Right forelimb (tissue), 1 donor: ENCODE measurements at places on chromosomes 7 and 10.

DNA sequence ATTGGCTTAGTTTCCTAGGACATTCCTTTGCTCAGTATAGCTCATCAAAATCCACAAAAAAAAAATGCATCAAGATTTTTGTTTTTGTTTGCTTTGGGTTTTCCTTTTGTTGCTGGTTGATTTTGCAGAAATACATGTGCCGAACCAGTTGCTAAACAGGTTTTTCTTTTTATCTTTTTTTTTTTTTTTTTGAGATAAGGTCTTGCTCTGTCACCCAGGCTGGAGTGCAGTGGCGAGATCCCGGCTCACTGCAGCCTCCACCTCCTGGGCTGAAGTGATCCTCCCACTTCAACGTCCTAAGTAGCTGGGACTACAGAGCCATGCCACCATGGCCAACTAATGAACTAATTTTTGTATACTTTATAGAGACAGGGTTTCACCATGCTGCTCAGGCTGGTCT lies 8.3 kb downstream of the CSTF2T start:
- no peak for DNase-seq

DNA sequence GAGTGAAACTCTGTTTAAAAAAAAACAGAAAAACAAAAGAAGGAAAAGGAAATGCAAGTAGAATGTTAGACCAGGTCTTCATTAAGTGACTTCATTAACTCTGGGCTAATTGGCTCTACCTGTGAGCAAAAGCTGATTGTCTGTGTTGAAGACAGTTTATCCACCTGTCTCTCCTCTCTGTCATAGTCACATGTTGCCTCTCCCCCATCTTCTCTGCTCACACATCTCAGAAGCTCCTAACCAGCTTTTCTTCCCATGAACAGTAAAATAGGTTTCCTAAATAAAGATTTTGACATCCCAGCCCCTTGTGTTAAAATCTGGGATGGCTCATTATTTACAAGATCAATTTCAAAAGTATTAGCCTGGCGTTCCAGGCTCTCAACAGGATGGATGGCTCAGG lies 222.7 kb downstream of the CACNB2 start:
- no peak for DNase-seq

GRCh38 chr7:111531993-111532392 lies 30.3 kb downstream of the IMMP2L start:
- DNase-seq, result no peak

DNA sequence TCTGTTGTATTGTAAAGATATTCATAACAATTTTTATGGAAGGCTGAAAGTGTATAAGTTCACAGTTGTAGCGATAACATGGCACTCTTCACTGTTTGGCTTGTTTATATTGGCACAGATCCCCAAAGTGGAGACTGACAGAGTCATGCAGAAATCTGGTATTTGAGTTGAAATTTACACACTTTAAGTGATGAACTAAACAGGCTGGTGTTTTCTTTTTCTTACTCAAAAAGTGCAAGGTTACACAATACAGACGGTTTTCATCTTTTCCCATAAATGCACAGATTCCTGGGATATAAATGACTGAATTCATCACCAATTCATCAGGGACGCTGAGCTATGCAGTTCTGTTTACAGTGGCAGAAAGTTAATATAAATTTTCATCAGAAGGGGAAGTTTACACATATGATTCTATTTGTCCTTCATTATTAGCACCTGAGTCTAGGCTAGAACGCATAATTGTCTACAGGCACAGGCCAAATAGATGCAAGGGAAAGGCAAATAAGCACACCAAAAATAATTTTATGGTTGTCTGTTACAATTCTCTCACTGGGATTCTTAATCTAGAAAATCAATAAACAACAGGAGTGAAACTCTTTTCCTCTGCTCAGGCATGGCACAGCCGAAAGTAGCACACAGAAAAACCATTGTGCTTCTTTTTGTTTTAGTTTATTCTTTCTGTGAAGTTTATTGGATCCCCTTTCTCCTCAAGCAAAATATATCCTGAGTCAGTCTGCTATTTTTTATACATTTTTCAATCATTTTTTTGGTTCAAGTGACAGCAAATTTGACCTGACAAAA lies 88.0 kb downstream of the FOXP2 start:
- DNase-seq, result no peak

GRCh38 chr7:112056409-112056808 lies 149.8 kb downstream of the DOCK4 start:
- no peak for DNase-seq

- no peak for DNase-seq
Measured at GRCh38 chr7:28539289-28539981, 127.1 kb downstream of the CREB5 start.

GRCh38 chr7:31123321-31123720 lies 71.2 kb downstream of the ADCYAP1R1 start:
- no peak for DNase-seq

DNA sequence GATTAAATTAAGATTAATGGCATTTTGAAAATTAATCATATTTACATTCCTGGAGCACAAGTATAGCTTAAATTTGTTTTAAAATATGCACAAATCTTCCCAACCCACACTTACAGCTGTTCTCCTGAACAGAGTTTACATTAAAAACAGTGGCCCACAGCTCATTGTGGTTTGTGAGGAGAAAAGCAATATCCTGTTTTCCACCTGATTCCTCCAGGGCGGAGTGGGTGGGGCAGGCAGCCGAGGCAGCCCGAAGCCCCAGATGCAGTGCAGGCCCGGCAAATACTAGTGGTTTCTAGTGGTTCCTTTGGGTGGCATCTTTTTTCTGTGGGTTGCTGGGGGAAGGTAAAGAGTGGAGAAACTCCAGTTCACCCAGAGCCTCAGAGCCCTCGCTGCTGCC lies 280.8 kb downstream of the ARHGAP12 start:
- DNase-seq, result no peak

DNA sequence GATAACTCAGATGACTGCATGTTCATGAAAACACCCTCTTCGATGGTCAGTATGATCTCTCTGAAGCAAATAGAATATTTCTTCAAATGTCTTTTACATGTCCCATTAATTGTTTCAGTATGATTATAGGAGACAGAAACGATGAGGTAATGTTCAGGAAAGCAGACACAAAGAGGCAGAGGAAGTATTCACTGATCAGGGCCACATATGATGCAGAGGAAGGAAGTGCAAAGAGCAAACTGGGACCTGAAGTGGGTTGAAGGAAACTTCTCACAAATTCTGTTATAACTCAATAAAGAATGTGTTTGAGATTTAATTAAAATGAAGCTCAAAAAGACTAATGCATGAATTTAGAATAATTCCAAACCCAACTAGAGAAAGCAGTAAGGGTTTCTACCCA lies 70.5 kb downstream of the TES start:
- no peak for DNase-seq

- DNase-seq, result no peak
Measured at GRCh38 chr7:148838905-148839304, 45.2 kb downstream of the EZH2 start.

DNA sequence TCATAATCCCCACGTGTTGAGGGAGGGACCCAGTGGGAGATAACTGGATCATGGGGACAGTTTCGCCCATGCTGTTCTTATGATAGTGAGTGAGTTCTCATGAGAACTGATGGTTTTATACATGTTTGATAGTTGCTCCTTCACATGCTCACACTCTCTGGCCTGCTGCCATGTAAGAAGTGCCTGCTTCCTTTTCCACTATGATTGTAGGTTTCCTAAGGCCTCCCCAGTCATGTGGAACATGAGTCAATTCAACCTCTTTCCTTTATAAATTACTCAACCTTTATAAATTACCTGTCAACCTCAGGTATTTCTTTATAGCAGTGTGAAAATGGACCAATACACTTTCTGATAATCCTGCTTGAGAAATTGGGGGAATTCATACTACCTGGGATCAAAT lies 80.2 kb downstream of the ZNF37A start:
- no peak for DNase-seq

DNA sequence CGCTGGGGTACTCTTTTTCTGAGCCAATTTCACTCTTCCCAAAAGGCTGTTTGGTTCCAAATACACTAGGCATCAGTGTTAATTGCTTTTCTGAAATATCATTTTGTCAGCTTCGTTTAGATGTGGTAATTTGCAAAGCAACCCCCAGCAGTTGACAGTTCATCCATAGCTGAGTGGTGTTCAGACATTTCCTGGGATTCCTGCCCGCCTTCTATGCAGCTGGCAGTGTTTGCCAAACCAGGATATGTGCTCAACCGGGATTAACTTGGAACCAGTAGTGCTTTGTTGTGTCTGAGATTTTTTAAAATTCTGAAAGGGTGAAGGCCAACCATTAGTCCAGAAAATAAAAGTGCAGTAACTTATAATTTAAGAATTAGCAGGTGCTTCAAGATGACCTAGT lies 25.2 kb upstream of the MKLN1 start:
- DNase-seq, result no peak

DNA sequence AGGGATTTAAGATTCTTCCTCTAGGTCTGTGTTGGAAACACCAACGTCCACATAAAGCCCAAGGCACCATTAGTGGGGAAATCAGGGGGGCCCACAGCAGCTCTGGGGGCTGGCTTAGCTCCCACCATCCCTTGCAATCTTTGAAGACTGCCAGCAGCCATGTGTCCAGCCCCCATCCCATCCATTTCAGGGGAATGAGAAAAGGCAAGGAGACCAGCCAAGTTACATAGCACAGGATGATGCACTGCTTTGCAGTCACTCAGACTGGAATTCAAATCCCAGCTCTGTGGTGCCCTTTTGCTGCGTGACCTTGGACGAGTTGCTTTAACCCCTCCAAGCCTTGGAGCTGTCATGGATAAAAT lies 108.9 kb upstream of the ZMIZ1 start:
- DNase-seq, result no peak

DNA sequence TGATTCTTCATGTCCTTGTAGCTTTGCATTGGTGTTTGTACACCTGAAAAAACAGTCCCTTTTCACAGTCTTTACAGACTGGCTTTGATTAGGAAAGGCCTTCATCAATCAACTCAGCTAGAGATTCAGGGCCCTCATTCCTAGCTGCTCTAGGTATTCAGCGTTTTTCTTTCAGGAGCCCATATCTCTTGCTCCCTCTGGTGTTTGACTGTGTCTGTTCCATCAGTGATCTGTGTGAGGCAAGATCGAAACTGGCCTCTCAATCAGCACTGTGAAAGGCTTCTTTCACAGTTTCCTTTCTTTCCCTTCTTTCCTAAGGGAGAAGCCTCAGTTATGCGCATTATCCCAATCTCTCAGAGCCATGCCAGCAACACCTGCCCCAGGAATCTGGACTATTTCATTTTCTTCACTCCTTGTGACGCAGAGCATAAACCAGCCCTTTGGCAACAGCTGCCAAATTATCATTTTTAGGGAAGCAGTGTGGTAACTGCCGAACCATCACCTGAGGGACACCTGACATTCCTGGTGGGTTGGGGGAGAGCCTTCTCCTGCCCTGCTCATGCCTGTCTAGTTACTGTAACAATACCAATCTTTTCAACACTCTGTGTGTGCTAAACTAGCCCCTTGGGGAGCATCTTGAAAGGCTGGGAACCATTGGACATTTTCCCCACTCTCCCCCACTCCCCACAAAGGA lies 75.7 kb upstream of the CCDC71L start:
- DNase-seq, result no peak
